ENCODE measurements at places on chromosomes 2 and 18.

GRCh38 chr2:169073963-169074751 is 4.8 kb downstream of the DHRS9 start:
- no peak for DNase-seq

GRCh38 chr2:26302846-26303245 is 43.1 kb upstream of the SELENOI start:
- no peak for DNase-seq

GRCh38 chr18:12645751-12646203 is 12.1 kb downstream of the SPIRE1 start:
- no peak for DNase-seq

- DNase-seq: no peak
These were observed 3.7 kb upstream of the ESPNL start for GRCh38 chr2:238096311-238097011.

GRCh38 chr2:96274355-96275056 is 8.5 kb downstream of the CIAO1 start:
- no peak for DNase-seq

DNA sequence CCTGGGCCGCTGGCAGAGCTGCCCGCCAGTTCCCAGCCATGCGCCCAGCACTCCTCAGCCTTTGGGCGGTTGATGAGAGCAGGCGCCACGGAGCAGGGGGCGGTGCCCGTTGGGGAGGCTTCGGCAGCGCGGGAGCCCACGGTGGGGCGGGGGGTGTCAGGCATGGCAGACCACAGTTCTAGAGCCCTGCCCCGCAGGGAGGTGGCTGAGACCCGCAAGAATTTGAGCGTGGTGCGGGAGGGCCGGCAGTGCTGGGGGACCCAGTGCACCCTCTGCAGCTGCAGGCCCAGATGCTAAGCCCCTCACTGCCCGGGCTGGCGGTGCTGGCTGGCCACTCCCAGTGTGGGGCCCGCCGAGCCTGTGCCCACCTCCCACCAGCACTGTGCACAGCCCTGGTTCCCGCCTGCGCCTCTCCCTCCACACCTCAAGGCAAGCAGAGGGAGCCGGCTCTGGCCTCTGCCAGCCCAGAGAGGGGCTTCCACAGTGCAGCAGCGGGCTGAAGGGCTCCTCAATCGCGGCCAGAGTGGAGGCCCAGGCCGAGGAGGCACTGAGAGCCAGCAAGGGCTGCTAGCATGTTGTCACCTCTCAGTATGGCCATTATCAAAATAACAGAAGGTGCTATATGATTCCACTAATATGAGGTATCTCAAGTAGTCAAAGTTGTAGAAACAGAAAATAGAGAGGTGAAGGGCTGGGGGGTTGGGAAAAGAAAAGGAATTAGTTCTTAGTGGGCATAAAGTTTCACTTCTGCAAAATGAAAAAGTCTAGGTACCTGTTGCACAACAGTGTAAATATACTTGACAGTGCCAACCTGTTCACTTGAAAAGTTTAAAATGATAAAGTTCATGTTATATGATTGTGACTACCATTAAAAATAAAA is 72.3 kb downstream of the SH3YL1 start:
- no peak for DNase-seq

- no peak for DNase-seq
These were observed 60.8 kb downstream of the EFEMP1 start for GRCh38 chr2:55862673-55863390.

GRCh38 chr2:107430596-107431266 is 396.0 kb upstream of the RGPD4 start:
- DNase-seq: no peak

DNA sequence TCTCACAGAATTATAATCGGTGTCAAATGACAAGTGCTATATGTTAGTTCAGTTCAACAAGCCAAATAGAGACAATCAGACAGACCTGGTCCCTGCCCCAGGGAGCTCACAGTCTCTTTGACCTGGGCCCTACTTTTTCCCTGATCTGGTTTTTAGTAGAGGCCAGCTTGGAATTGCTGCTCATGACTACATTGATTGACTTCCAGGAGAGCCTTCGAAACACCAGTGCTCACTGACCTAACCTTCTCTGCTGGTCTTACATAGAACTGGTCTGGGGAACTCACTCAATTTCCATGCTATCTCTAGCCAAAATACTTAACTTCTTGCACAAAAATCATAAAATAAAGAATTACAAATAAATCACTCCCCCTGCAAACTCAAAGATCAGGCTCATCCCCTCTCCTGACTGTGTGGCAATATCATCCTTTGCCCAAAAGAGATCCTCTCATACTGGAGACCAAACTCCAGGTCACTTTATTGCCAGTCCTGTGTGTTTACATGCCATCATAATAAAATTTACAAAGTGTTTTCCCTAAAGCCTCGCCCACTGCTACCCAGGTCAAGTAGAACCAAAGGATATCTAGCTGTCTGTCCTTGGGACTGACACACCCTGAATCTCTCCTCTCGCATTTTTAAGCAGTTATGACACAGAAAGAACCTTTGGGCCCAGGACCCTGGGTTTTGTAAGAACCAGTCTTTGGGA is 53.2 kb downstream of the PROC start:
- DNase-seq: no peak

GRCh38 chr2:68448671-68449653 is 18.1 kb downstream of the FBXO48 start:
- no peak for DNase-seq

GRCh38 chr18:73835656-73836364 is 311.8 kb downstream of the FBXO15 start:
- DNase-seq: no peak

GRCh38 chr2:99786636-99787390 is 297.0 kb upstream of the REV1 start:
- DNase-seq: no peak

DNA sequence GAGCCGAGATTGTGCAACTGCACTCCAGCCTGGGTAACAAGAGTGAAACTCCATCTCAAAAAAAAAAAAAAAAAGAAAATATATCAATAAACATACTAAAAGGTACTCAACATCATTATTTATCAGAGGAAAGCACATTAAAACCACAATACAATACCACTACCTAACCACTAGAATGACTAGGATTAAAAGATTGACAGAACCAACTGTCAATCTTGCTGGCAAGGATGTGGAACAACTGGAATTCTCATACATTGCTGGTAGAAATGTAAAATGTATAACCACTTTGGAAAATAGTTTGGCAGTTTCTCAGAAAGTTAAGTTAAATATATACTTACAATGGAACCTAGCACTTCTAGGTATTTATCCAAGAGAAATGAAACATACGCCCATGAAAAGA is 88.6 kb downstream of the B3GNT2 start:
- no peak for DNase-seq

DNA sequence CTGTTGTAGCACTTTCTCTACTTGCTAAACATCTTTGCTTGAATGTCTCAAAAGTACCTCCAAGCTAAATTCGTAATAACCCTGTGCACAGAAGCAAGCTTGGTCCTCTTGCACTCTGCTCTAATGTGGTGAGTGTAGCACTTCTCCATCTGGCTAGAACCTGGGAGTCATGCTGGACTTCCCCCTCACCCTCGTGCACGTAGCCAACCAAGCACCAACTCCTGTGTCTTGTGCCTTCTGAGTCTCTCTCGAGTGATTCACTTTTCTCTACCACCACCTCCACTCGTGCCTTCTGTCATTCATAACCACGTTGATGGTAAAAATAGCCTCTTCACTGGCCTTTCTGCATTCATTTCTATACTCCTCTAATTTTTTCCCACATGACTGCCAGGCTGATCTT is 91.9 kb upstream of the KCNE4 start:
- DNase-seq: no peak

DNA sequence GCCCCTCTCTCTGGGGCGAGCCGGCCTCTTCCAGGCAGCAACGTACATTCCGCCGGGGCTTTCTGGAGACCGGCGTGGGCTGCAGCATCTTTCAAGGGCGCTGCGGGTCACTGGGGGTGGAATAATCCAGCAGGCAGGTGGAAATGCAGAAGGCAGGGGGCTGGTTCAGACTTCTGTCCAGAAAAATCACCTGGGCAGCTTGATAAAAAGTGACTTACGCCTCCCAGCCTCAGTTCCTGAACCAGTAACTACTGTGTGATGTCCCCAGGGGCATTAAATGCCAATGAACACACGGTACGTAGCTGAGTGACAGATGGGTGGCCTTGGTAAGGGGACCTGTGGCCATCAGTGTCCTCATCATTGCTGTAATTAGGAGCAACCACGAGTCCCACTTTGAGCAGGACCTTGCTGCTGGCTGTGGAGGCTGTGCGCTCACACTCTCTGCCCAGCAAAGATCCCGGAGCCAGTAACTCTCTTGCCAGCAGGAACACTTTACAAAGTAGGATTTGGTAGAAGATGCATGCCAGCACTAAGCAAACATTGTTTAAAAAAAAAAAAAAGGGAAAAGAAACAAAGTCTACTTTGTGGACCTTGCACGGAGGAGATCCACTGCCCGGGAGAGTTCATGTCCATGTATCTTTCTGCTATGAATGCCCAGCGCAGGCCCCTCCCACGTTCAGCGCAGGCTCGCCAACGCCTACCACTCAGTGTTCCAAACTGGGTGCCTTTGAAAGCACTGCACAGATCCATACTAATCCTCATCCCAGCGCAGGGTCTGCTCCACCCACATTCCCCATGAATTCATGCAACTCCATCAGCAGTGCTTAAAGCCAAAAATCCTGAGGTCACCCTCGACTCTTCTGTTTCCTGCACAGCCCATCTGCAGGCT is 177.3 kb downstream of the HDAC4 start:
- no peak for DNase-seq

GRCh38 chr18:35107216-35107615 is 66.0 kb downstream of the MAPRE2 start:
- no peak for DNase-seq

- no peak for DNase-seq
These were observed 11.5 kb upstream of the FAM124B start for GRCh38 chr2:224413381-224413780.

DNA sequence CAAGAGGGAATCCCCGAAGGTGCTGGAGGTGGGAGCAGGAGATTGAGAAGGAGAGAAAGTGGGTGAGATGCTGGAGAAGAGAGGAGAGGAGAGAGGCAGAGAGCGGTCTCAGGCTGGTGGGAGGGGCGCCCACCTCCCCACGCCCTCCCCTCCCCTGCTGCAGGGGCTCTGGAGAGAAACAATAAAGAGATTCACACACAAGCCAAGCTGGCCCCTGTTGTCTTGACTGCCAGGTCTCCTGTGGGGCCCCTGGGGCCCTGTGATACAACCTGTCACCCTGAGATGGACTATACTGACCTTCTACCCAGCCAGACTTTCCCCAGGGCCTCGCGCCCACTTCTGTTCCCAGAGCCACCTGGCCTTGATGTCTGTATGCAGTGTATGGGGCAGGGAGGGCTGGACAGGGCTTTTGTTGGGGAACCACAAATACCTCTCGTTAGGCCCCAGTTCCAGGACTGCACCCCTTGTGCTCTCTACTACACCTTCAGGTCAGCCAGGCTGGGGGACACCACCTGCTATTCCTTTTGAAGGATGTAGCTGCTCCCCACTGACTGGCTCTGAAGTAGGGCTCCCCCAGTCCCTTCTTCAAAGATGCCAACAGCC is 8.0 kb upstream of the SPEG start:
- DNase-seq: no peak

DNA sequence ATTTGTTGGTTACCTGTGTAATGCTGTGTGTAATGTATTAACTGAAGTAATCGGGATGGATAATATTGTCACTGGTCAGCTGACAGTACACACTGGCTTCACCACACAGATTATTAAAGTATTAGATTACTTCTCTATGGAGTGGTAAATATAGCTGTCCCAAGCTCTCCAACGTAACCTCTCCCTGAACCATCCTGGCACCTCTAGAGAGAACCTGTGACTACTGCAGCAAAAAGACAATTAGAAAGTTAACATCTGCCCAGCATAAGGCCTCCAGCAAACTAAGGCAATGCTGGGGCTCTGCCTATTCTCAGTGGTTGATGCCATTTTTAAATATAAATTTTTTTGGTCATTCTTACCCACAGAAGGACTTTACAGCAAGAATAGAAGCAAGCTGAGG is 351.3 kb downstream of the GPD2 start:
- no peak for DNase-seq

DNA sequence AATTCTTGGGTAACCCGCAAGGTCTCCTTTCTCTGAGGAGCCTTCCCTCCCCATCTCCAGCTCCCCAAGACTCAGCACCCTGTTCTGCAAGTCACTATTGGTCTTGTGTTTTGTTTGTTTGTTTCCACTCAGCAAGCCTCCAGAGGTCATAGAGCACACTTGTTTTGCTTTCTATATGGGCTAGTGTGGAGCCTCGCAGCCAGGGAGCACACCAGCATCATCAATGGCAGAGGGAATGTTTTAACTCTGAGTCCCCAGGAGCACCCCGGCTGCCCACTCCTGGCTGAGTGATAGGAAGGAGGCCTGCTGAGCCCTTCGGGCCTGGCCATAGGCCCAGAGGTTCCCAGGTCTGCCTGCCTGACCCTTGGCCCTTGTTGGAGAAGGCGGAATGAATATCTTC is 36.6 kb downstream of the GLI2 start:
- no peak for DNase-seq

DNA sequence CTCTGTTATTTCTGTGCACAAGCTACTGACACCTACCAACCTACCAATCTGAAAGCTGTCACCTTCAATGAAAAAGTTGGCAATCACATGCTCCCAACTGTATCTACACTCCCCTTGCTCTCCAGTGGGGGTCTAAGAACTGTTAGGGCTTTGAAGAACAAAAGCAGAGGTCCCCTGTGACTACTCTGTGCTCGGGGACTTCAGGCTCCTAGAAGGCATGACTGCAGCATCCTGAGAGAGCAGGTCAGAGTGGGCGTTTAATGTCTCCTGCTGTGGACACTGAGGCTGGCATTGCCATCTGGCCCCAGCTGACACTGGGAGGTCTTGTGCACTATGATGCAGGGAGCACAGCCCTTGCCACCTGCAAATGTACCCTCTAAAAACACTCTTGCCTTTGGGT is 93.3 kb downstream of the ACTR2 start:
- DNase-seq: no peak

DNA sequence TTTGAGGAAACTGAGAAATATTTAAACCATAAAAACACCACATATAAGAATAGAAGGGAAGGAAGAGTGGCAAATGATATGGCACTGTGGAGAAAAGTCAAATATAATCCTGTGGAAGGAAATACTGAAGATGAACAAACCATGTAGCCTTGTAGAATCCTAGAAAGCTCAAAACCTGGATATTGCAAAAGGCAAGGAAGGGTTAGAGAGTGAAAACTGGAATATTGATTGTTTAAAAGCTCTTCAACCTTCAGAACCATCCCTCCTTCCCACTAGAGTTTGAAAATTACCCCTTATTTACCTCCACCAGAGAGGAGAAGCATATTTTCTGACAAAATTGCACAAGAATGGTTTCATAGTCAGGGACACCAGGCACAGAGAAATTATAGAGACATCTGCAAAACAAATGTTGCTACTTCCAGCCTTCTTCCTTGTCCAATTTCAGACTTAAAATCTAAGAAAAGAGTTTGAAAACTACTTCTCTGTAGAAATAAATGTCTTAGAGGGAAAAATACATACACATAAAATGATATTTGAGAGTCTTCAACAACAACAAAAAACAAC is 48.0 kb downstream of the ANTXR1 start:
- DNase-seq: no peak

- DNase-seq: no peak
These were observed 22.2 kb upstream of the AFTPH start for GRCh38 chr2:64501946-64502345.
